ENCODE measurements at places on chromosomes 6 and 20. TPM values are rescaled to one million over a fixed set of nuclear protein-coding genes. Genes with fewer than 3 reads are reported as not detected.

DNA sequence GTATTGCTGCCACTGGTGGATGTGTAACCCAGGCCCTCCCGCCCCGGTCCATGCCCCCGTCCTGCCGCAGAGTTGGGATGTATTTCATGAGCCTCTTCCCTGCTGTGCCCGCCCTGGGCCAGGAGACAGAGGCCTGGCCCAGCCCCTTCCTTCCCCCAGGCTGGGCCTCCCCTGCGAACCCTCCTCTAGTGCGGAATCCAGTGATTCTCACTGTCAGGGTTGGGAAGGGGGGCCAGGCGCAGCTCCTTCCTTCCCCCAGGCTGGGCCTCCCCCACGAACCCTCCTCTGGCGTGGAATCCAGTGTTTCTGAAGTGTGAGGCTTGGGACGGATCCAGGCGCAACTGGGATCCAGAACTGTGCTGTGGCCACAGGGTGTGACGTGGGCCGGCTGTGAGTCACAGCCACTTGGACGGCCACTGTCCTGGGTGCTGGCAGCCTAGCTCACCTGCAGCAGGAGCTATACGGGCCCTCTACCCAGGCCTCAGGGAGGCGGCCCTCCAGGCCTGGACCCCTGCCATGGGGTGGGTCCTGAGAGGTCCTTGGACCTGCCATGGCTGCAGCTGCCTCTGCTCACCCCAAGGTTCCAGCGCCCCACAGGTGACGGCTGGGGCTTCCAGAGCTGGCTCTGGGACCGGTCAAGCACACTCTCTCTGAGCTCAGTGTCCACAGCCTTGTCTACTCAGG lies 28.3 kb downstream of the COL20A1 start:
- DNase-seq, result peak; percentile 50

DNA sequence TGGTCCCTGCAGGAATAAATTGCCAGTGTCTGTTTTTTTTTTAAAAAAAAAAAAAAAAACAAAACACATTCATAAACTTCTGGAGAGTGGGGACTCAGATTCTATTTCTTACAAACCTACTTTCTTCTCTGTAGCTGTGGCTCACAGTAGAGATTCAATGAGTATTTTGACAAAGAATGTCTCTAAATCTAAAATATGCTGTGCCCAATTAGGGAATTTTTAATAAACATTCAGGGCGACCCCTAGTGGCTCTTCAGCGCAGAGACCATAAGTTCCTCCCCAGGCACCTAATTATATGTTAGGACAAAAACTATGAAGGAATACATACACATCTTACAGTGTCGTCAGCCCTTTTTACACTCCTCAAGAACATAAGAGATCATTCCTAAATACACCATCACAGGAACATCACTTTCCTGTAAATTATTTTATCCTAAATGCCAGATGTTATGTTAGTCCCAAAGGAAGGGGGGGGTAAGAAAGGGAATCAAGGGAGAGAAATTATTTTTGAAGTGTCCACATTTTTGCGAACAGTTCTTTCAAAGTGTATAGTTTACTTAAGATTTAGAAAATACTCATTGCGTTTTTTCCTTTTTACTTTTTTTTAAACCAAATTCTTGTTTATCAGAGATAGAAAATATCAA lies 21.8 kb upstream of the NAA20 start:
- DNase-seq, result no peak

GRCh38 chr6:53790886-53791285 lies 3.9 kb upstream of the LRRC1 start:
- DNase-seq, result no peak

DNA sequence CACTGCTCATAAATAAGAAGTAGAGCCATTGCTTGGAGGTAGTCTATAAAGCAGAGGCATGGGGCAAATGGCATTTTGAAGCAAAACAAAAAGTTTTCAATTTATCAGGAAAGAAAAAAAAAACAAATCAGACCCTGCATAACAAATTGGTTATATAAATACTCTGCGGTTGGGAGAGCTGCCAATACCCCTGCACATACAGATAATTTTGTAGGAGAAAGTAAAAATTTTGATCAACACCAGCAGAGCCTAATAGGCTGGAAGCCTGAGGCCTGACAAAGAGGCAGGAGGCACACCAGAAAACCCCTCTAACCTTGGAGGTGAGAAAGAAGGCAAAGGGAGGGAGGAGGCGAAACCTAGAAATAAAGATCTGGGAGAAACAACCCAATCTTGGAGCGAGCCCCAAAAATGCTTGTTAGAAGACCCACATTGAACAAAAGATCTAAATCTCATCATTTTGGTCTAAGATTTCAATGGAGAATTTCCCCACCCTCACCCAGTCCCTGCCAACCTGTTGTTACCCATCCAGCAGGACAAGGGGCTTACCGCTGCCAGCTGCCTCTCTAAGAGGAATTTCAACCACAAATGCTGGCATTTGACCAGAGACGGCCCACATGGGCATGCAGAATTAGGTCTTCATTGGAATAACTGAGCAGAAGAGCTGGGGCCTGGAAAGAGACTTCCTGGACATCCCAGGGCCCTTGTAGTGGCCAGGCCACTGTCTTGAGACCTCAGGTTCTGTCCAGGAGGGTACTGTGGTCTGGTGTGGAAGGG lies 28.4 kb downstream of the FOXA2 start:
- DNase-seq, result no peak

Gene LZTS3
- 4.1 TPM for polyA plus RNA-seq

DNA sequence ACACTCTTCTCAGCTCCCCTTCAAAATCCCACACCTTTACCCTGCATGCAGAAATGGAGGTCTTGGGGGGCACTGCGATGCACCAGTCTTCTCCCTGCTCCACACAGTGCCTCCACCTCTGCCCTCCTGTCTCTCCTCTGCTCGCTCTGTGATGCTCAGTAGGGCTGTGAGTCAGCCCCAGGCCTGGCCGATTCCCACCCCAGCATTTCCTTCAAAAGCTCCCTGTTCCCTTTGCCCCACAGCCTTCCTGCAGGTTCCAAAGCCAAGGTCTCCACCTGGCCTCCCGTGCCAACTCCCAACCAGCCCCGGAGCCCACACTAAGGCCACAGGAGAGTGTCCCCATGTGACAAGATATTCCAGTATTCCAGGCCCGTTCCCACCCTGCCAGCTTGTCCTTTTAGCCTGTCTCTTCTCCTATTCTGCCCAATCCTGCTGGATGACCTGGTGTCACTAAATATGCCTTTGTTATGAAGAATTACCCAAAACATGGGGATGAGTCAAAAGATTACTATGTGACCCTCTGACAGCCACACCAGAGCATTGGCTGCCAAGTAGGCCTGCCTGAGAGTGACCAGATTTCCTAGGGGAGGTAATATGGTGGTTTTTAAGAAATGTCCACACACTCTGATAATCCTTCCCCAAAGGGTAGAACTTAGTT lies 118.9 kb upstream of the NXT1 start:
- DNase-seq, result no peak

Measured in psoas muscle (tissue), 8 donors.